ENCODE measurements at places on chromosomes 7 and 10.

- no peak for DNase-seq
These were observed 84.9 kb upstream of the INHBA start for GRCh38 chr7:41787651-41788350.

- no peak for DNase-seq
These were observed 3.0 kb upstream of the PRSS1 start for GRCh38 chr7:142746264-142746663.

- no peak for DNase-seq
These were observed 67.6 kb downstream of the MCU start for GRCh38 chr10:72759584-72759983.

- no peak for DNase-seq
These were observed 386.8 kb upstream of the NFE2L3 start for GRCh38 chr7:25765110-25765655.

DNA sequence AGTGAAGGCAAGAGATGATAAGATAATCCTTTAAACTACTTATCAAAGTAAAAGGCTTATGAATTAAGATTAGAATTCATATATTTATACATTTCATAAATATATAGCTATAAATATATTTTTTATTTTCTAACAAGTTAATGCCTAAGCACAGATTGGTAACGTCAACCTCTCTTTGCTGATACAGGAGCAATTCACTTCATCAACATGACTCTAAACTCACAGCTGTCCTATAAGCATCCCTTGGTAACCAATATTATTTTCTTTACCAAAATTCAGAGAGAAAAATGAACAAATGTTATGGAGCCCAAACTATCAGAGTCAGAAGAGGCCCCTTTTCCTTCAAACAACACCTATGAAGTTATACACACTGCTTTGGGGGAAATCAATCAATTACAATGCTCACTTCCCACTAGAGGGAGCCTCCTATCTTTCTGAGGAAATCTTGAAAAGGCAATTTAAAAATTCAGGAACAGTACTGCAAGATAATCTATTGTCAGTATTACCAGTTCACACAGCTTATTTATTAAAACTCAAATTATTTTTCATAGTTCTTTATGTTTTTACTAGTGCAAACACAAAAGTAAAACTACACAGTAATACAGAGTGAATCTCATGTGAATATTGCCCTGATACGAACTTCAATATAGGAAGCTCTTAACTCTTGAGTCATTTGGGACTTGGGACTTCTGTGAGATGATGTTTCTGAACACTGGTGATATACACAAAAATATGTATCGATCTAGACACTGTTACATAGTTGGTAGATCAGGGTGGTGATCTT lies 51.0 kb upstream of the NOBOX start:
- no peak for DNase-seq

- no peak for DNase-seq
These were observed 55.6 kb upstream of the SEMA3E start for GRCh38 chr7:83704564-83704963.

DNA sequence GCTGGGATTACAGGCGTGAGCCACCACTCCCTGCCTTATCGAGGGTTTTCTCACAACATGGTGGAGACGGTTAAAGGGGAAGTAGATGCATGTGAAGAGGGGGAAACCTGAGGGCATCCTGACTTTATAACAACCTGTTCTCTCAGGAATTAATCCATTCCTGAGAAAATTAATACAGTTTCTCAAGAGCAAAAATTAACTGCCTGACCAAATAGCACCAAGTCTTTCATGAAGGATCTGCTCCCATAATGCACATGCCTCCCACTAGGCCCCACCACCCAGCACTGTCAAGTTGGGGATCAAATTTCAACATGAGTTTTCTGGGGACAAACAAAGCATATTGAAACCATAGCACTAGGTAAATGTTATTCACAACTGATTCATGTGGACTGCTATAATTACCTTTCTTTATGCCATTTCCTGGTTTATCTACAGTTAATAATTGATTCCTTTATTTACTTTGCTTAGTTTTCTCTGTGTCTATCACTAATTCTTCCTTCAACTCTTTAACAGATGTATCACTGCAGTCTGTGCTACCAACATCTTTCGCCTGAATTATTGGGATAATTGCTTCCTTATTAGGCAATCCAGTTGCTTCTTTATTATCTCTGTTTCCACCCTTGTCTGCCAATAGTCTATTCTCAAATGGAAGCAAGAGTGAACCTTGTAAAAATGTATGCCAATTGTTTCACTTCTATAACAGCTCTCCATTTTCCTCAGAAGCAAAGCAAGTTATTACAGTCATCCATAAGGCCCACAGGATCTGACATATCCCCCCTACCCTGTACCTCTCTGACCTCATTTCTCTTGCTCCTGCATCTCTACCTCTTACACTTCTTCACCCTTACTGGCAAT lies 12.9 kb upstream of the MICU1 start:
- no peak for DNase-seq

- DNase-seq: no peak
These were observed 219.2 kb upstream of the C7orf33 start for GRCh38 chr7:148371280-148371937.

GRCh38 chr10:2478656-2479055 lies 588.7 kb upstream of the PFKP start:
- DNase-seq: no peak
